Activated CD4-positive, alpha-beta T cell treated with anti-CD3 and anti-CD28 coated beads, Interleukin-10, Interleukin-2, amounts not matched to agents 100 ng/mL and 50 ng/mL, durations not matched to agents 16 hours and 8 hours (primary cell): ENCODE measurements at places on chromosomes 7 and 10.

DNA sequence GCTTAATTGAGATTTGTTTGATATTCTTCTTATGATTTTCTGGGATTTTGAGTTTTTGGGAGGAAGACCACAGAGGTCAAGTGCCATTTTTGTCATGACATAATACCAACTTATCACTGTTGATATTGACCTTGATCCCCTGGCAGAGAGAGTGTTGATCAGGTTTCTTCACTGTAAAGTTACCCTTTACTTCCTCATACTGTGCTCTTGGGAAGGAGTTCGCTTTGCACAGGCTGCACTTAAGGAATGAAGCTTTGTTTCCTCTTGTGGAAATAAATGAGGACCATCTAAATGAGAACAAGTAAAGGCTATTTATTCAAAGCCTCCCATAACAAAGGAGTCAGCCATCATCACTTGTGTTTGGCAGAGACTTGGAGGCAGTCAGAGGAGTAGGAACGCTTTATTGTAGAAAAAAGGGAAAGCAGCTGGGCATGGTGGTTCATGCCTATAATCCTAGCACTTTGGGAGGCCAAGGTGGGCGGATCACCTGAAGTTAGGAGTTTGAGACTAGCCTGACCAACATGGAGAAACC is 16.1 kb downstream of the ST7 start:
- DNase-seq, result no peak

GRCh38 chr7:41292487-41292886 is 410.4 kb downstream of the INHBA start:
- DNase-seq, result no peak

GRCh38 chr10:8334631-8335030 is 280.1 kb downstream of the GATA3 start:
- DNase-seq, result no peak

DNA sequence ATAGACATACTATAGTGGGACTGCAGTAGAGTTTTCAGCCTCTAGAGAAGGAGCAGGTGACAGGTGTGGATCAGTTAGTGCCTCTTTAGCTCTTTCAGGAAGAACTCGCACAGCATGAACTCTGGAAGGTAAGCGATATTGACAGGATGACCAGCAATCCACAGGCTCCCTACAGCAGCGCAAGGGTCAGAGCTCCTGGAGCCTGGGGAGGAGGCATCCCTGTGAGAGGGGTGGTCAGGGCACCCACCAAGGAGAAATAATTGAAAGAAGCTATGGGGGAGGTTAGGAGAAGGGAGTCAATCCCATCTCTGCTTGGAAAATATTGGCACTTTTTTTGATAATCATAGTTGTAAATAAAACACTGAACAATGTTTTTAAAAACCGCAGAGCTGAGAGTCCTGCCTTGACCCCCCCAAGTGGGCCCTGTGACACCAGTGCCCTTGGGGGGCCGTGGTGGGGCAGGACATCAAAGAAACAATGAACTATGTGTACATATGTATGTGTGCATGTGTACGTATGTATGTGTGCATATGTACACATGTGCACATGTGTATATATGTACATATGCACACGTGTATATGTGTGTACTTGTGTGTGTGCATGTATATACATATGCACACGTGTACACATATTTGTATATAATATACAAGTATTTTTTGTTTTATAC is 13.8 kb downstream of the AKR1C3 start:
- no peak for DNase-seq

- no peak for DNase-seq
Measured at GRCh38 chr10:131739206-131739605, 161.6 kb upstream of the PPP2R2D start.

GRCh38 chr7:32941681-32942414 is 15.4 kb upstream of the FKBP9 start:
- no peak for DNase-seq

- no peak for DNase-seq
Measured at GRCh38 chr10:43000021-43000411, 76.9 kb upstream of the RET start.

DNA sequence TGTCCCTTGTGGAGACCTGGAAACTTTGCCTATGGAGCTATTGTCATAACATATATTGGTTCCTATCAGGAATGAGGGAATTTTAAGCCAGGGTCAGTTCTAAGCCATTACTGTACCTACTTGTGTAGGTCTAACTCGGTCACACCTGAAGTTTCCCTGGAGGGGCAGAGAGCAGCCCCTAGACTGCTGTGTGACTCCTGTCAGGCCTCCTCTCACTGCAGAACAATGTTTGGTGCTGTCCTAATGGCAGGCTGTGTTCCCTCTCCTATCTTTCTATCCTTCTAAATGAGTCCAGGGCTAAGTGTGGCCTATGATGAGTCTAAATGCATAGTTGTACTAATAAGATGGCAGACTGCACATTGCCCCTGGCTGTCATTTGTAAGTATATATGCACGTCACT is 14.2 kb downstream of the MBL2 start:
- no peak for DNase-seq

DNA sequence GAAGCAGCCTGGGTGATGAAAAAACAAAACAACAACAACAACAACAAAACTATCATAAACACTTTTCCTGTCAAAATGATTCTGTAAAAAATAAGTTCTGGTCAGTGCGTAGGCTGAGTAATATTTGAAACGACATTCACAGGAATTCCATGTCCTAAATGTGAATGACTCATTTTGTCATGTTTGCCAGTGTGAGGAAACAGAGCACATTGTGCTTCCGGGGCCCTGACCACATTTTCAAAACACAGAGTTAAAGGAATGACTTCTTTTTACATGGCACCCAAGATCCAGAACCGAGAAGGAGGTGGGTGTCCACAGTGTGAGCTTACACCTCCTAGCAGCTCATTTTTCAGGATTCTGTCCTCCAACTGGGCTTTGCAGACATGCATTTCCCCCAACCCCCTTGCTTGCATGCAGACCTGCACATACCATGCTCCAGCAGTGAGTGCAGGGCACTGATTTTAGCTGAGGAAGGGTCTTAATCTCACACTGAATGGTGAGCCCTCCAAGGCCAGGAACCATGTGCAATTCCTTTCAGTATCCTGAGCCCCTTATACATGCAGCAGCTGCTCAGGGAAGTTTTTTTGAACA is 3.0 kb downstream of the CLRN3 start:
- DNase-seq, result no peak

DNA sequence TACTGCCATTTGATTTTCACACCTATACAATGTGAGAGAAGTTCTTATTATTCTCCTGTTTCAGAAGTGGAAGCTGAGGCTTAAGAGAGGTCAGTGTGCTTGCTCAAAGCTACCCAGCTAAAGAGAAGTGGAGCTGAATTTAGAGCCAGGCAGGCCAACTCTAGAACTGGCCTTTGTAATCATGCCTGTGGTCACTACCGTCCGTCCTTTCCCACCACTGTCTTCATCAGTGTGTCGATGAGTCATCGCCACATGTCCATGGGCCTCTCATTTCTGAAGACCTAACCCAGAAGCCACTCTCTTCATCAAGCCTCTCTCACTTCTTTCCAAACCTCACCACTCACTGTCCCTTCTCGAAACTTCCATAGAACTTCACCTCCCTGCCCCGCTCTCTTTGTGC is 237.8 kb downstream of the KIAA1217 start:
- no peak for DNase-seq

DNA sequence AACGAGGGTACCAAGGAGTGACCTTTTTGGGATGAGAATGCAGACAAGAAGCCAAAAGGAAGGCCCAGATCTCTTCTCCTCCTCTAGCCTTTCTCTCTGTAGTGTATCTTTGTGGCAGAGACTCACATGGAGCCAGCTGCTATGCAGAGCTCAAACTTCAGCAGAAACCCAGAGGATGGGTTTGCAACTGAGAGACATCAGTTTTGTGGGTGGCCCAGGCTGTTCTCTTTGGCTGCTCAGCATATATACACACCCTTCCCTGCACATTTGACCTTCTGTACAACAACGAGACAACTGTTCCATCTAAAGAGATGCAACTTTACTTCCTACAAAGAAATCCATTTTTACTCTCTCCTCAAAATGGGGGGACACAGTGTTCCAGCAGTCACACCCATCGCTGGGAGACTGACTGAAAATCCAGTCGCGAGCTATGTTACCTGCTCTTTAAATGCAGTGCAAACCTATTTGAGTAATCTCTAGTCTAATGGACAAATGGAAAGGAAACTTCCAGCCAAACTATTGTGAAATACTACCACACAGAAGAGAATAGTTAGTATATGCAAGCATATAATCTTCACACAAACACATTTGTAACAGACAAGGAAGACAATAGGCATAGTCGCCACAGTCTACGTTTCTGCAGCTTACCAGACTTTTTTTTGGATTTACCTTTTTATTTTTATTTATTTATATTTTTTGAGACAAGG is 51.2 kb downstream of the GTF2I start:
- no peak for DNase-seq

- DNase-seq, result no peak
Measured at GRCh38 chr7:36613031-36613614, 111.2 kb downstream of the AOAH start.

DNA sequence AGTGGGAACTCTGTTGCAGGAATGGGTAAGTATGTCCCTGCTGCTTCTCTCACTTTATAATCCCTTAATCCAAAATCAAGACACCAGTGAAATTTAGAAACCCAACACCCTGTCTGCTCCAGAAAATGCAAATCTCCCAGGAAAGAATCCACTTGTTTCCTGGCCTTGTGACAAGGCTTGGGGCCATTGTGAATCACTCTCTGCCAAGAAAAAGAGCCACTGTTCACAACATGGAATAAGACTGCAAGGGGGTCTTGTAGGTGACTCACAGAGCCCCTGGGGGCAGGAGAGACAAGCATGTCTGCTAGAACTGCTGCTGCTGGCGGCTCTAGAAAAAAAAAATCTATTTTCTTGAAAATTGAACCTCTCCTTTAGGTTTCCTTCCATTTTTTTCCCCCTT is 191.2 kb downstream of the SORCS1 start:
- DNase-seq, result no peak

DNA sequence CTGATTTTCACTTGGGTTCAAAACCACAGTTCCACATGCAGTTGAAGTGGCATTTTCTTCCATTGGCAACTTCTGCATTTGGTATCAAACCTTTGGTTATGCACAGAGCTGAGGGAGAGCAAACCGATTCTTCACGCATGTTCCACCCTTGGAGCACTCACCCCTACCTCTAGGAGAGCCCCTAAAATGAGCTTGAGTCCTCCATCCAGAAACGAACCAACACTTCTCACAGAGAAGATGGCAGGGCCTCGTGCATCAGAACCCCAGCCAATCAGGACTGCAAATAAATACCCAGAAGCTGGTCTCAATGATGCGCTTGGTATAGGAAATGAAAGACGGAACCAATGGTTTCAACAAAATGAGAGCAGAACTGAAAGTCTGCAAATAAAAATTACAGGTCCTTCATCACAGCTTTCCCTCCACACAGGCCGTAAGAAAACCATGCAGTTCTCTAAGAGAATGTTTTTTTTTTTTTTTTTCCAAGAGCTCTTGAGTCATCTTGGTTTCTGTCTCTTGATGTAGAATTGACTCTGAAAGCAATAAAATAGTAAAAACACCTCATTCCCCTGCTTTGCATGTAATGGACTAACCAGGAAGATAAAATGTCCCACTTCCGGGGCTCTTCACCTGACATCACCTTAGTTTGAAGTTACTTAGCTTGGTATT is 23.9 kb downstream of the KLF6 start:
- peak; percentile 69 for DNase-seq

- DNase-seq, result peak; percentile 79
Measured at GRCh38 chr10:95789902-95790301, 33.9 kb downstream of the ENTPD1 start.

DNA sequence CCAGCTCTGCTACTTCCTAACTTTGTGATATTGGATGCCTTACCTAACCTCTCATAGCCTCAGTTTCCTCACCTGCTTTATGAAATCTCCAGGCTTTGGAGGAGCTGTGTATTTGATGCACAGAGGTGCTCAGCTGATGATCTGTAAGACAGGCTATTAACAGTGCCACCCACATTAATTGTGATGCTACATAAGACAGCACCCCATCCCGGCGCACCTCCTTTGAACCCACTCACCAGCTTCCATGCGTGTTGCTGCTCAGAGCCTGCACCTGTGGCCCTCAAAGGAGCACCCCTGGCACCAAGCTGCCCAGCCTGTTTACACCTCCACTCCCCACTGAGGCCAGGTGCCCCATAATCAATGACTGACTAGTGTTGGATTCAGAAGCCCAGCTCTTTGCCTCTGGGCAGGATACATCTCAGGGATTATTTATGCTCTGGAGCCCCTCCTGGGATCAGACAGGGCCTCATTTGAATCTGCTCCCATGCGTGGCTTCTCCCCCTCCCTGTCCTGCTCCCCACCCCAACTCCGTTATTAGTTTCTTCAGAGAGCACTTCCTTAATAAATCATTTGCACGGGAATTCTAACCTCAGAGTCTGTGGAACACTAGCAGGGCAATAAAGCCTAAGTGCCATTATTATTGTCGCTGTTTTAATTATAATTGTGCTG is 87.7 kb downstream of the GFRA1 start:
- DNase-seq, result no peak

DNA sequence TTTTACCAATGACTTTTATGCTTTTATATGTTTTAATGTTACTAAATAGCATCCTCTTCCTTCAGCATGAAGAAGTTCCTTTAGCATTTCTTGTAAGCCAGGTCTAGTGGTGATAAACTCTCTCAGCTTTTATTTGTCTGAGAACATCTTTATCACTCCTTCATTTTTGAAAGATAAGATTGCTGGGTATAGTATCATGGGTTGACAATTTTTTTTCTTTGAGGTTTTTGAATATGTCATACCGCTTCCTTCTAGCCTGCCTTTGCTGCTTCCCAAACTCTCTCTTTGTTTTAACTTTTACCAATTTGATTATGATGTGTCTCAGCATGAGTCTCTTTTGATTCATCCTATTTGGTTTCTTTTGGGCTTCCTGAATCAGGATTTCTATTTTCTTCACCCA is 108.2 kb upstream of the KAT6B start:
- no peak for DNase-seq

DNA sequence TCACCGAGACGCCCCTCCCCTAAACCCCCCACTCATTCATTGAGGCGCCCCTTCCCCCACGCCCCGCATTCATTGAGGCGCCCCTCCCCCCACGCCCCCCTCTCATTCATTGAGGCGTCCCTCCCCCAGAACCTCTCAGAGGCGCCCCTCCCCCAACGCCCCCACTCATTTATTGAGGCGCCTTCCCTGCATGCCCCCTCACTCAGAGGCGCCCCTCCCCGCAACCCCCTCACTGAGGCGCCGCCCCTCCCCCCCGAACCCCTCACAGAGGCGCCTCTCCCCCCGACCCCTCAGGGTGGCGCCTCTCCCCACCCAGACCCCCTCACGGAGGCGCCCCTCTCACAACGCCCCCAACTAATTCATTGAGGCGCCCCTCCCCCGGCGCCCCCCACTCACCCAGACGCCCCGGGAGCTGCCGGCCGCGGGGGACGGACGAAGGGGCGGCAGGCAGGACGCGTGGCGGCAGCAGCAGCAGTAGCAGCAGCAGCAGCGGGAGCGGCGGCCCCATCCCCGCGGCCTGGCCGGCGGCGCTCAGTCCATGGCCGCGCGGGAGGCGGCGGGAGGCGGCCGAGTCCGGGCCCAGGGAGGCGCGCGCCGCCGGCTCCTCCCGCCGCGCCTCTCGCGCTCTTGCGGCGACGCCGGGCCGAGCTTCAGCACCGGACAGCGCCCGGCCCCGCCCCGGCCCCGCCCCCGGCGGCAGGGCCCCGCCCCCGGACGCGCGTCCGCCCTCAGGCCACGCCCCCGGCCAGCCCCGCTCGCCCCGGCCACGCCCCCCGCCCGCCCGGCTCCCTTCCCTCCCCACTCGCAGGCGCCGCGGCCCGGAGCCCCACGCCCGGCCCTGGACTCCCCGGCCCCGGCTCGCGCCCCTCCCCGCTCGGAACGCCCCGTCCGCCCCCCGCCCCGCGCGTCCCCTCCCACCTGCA is at the start of gene PTPRN2:
TSS of gene PTPRN2 (minus strand) at position 662 of the 923 bp plus-strand sequence.
- DNase-seq, result peak; percentile 62
